ENCODE measurements at places on chromosomes 5 and 9.

- DNase-seq, result no peak
These were observed 172.3 kb downstream of the ATP10B start for GRCh38 chr5:160679567-160680309.

- DNase-seq, result no peak
These were observed 26.3 kb upstream of the NDST1 start for GRCh38 chr5:150481708-150481965.

GRCh38 chr5:134135091-134135655 is 20.7 kb downstream of the TCF7 start:
- DNase-seq, result no peak

GRCh38 chr5:90739567-90739966 is 181.0 kb downstream of the ADGRV1 start:
- no peak for DNase-seq

GRCh38 chr5:165135565-165135964 is 1630.1 kb downstream of the MAT2B start:
- no peak for DNase-seq

DNA sequence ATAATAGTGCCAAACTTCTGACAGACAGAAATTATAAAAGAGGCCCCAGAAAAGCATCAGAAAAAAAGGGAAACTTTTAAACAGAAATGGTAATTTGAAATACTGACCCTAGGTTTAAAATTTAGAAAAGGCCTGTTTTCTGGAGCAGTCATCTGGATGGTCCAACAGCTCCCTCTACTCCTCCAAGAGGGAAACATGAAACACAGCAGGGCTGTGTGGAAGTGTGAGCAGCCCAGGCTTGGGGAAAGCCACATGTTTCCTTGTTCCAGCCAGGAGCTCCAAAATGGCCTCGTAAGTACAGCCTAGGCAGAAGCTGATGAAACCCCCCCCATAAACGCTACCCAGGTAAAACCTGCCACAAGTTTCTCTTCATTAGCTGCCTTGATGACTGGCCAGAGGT is 499.3 kb upstream of the ADAMTS16 start:
- no peak for DNase-seq

DNA sequence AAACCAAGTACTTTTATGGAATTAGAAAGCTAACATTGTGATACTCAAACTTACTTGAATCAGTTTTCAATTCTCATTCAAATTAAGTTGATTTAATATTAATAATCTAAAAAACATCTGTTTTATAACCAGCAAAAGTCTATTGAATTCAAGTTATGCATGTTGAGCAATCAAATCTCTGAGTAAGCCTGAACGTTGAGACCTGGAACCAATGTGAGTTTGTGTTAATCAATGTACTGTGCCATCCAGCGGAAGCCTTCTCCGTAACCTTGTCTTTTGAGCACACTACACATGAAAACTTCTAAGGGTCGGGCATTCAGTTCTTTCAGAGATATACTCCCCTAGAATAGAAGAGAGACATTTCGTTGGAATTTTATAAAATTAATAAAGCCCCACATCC is 25.9 kb downstream of the SAR1B start:
- no peak for DNase-seq

DNA sequence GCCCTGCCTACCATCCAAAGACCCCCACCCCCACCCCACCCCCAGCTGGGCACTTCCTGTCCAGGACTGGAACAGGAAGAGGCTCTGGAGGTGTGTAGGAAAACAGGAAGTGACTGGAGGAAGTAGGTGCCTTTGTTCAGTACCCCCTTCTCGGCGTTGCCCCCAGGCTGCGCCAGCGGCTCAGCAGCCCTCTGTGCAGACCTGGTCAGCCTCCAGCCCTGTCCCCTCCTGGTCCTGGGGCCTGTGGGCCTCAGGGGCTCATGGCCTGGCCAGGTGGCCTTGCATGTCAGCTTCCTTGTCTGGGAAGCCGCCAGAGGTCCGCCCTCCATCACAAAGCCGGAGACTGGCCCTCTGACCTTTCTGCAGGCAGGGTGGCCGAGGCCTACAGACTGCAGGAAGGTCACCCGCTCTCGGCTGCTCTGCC is 26.0 kb downstream of the FLT4 start:
- no peak for DNase-seq

- no peak for DNase-seq
These were observed 49.4 kb downstream of the AP3B1 start for GRCh38 chr5:78245136-78245535.

- no peak for DNase-seq
These were observed 30.8 kb downstream of the DAB2IP start for GRCh38 chr9:121682201-121682600.

GRCh38 chr5:16454686-16455085 is 10.9 kb downstream of the ZNF622 start:
- DNase-seq, result no peak

DNA sequence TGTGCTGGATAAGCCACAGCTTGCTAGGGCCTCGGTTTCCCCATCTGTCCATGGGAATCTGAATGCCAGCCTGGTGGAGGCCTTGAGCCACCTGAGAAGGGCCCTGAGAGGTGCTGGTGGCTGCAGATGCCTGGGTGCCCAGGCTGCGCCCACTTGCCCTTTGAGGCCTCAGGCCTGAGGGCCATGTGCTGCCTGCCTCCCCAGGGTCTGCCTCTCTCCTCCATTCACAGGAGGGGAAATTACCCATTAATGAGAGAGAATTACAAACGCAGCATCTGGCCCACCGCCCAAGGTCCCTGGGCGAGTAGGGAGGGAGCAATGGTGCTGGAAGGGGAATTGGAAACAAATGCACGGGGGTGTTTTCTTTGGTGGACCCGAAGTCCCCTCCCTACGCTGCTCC is 59.6 kb downstream of the BARX1 start:
- DNase-seq, result no peak

- no peak for DNase-seq
These were observed 40.6 kb upstream of the MAP1B start for GRCh38 chr5:72066705-72067107.

DNA sequence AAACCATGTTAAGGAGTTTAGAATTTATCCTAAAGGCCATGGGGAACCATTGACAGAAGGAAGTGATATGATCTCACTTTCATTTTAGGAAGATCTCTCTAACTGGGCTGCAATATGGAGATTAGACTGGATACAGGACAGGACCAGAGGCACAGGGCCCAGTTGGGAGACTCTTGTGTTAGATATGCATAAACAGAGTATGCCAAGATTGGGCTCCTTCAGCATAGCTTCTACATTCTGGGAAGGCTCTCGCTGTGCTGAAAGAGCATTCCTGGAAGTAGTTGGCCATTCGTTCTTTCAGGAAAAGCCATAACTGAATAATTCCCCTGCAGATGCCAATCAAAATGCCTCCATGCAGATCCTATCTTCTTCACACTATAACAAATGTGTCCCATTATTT is 204.5 kb downstream of the CWC27 start:
- no peak for DNase-seq
